Bronchus fibroblast of lung (primary cell): ENCODE measurements at places on chromosomes 1 and 21. TPM values are rescaled to one million over a fixed set of nuclear protein-coding genes. Genes with fewer than 3 reads are reported as not detected.

AMIGO1 gene
- total RNA-seq: 0.89 and 1.0 TPM in 2 replicates

C1orf185 gene
- not detected in 2 replicates for total RNA-seq

MYOC gene
- not detected in 2 replicates for total RNA-seq

TMEM200B gene
- total RNA-seq: 17.1 and 19.7 TPM in 2 replicates

SYT11 gene
- 20.8 and 21.9 TPM in 2 replicates for total RNA-seq

MPZ gene
- 1.2 and 1.3 TPM in 2 replicates for total RNA-seq

SPATA1 gene
- not detected in 2 replicates for total RNA-seq

UBQLN4 gene
- total RNA-seq: 17.3 and 17.4 TPM in 2 replicates

AIRE gene
- not detected in 2 replicates for total RNA-seq

FMO1 gene
- total RNA-seq: 1.2 TPM in 1 of 2 replicates, not detected in the other

TBCE gene
- 29.1 and 30.3 TPM in 2 replicates for total RNA-seq

TRIM58 gene
- total RNA-seq: not detected in 2 replicates
